ENCODE measurements at places on chromosomes 5 and 9.

DNA sequence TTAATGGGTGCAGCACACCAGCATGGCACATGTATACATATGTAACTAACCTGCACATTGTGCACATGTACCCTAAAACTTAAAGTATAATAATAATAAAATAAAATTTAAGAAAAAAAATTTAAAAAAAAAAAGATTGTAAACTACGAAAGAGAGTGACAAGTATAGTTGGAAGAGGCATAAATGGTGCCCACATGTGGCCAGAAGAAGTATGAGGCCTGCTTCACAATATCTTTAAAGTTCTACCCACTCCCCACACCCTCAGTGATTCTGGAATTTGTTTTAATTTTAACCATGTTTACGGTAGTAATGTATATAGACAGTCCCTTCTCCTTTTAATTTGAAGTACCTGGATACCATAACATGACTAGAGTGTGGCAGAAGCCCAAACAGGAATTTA lies 172.7 kb downstream of the CHSY3 start:
- no peak for DNase-seq

DNA sequence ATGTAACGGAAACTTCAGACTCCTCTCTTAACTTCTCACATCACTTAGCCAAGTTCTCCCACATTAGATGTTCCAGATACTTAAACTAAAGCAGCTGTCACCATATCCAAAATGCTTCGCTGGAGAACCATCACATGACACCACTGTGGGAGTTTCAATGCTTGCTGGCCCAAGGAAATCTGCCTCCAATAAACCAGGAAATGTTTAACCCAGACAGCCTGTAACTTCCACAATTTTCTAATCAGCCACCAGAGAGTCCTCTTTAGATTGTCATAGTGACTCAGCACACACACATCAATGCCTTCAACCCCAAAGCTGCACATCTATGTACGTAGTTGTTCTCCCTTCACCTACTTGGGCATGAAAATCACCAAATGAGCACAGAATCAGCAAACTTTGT lies 118.7 kb downstream of the LPAR1 start:
- no peak for DNase-seq

- DNase-seq = no peak
These were observed 13.0 kb downstream of the SMIM3 start for GRCh38 chr5:150791536-150791935.

GRCh38 chr5:174825587-174825986 lies 101.2 kb downstream of the MSX2 start:
- DNase-seq = no peak

GRCh38 chr9:115764645-115765044 lies 388.9 kb upstream of the PAPPA start:
- DNase-seq = no peak

DNA sequence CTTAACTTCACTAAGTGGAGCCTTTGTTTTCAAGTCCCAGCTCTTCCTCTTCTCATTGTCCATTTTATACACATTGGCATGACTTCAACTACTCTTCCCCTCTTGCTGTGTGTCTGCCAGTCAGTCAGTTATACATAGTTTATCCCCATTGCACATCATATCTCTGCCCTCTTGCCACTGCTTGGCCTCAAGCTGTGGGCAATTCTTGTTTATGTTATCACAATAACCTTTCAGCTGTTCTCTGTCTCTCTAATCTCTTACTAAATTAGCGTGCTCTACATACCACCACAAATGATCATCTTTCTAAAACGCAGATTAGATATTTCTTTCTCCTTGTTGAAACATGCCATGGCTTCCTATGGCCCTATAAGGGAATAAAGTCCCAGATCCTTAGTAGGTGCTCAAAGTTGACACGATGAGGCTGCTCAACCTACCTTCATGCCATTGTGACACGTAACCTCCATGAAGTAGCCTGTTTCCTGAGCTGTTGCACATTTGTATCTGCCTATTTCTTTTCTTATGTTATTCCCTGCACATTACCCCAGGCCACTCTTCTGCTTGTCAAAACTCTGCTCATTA lies 239.3 kb downstream of the GAS1 start:
- no peak for DNase-seq

DNA sequence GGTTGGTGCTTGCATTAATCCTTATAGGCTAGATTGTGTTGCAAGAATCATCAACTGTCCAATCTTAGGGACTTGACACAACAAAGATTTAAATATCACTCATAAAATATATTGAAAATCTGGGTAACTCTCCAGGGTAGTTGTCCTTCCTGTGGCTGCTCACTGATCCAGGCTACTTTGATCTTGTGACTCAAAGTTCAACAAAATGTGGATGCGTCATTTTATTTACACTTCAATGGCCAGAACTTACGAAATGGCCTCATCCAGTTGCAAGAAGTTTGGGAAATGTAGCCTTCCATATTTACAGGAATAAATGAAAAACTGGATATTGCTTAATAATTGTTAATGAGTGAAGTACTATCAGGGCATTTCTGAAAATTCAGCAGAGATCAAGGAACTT lies 235.5 kb upstream of the ACTBL2 start:
- DNase-seq = no peak

- DNase-seq = no peak
These were observed 32.1 kb downstream of the ARL15 start for GRCh38 chr5:54278036-54278830.

GRCh38 chr5:171627936-171628632 lies 157.5 kb upstream of the SMIM23 start:
- DNase-seq = no peak

- no peak for DNase-seq
These were observed 27.6 kb downstream of the DAP start for GRCh38 chr5:10733426-10733825.

DNA sequence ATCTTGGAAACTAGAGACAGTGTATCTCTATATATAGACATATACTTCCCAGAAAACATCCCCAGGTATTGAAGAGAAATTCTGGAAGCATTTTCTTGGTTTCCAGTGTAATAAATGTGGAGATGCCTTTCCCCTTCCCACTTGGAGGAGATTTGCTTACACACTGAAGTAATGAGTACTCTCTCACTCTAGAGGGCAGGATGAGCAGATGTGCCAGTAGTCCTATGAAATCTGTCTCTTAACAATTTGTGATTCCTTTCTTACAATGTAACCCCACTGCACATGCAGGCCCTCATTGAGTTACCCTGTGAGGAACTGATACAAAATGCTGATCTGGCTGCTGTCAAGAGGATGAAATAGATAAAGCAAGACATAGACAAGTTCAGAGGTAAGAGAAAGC lies 567.2 kb downstream of the SLCO4C1 start:
- no peak for DNase-seq

- DNase-seq = no peak
These were observed 46.8 kb downstream of the ELAVL2 start for GRCh38 chr9:23779220-23779619.

DNA sequence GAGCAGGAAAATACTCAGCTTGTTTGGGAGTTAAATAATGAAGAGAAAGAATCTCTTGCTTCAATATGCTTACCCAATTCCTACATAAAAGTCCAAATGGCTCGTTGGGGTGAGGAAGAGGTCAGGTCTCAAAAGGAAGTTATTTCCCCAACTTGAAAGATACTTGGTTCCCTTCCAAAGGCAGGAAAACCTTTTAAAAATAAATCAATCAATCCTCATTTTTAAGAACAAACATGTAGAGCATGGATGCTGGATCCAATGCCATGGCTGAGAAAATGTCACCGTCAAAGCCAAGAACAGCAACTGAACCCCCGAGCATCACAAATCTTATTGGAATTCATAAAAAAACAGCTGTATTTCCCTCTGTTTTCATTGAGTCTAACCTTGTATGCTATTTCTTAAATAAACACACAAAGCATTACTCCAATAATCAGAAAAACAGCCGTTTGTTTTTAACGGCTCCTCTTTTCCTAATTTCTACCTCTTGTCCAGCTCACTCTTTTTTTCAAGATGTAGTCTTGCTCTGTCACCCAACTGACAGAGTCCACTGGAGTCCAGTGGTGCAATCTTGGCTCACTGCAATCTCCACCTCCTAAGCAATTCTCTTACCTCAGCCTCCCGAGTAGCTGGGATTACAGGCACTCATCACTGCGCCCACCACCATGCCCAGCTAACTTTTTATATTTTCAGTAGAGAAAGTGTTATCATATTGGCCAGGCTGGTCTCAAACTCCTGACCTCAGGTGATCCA lies 140.7 kb downstream of the GNA14 start:
- no peak for DNase-seq

- no peak for DNase-seq
These were observed 104.3 kb upstream of the MAP3K1 start for GRCh38 chr5:56710826-56711590.

GRCh38 chr9:27353474-27354229 lies 56.7 kb upstream of the EQTN start:
- no peak for DNase-seq

- DNase-seq = no peak
These were observed 62.2 kb downstream of the ACTL7B start for GRCh38 chr9:108793573-108793972.

DNA sequence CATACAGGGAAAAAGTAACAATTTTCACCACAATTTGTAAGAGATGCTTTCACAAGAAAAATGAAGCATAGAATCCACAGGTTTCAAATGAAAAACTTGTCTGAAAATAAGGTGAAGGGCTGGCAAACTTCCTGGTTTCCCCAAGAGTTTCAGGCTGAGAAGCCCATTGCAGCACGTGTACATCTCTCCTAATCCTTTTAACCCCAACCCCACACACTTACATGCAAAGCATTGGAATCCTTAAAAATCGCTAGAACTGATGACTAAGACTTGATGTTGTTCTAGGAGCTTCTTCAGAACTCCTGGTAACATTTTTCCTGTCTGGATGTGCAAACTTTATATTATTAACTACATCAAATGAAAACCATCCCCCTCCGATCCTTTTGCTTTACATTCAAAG lies 317.8 kb upstream of the RGMB start:
- no peak for DNase-seq

DNA sequence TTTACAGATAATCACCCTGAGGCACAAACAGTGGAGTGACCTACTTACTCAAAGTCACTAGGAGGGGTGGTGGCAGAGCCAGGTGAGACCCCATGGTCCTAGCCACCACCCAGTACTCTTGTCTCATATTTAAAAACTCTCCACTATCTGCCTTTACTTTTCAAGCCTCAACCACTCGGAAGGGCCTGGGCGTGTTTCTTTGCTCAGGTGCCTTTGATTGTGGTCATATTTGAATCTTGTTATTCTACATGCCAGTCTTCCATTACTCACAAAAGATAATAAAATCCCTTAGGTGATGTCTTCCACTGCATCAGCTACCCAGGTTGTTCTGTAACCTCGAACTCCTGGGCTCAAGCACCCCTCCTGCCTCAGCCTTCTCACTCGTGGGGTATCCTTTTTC lies 20.7 kb upstream of the TRIM36 start:
- no peak for DNase-seq

GRCh38 chr9:5587024-5587423 lies 41.9 kb upstream of the RIC1 start:
- DNase-seq = peak; percentile 72

DNA sequence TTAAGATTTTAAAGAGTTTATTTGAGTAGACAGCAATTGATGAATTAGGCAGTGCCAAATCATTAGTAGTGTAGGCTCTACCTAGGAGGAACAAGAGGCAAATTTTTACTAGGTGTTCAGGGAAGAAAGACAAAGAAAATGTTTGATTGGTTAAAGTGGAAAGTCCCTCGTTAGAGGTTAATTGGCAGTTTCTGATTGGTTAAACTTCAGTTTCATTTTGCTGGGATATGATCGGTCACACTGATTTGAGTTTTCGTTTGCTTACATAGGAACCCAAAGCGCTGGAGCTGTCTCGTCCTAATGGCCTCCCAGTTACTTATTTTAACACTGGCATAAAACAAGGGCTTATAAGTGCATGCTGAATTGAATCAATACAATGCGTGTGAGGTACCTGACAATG lies 15.1 kb downstream of the DMAC1 start:
- no peak for DNase-seq

DNA sequence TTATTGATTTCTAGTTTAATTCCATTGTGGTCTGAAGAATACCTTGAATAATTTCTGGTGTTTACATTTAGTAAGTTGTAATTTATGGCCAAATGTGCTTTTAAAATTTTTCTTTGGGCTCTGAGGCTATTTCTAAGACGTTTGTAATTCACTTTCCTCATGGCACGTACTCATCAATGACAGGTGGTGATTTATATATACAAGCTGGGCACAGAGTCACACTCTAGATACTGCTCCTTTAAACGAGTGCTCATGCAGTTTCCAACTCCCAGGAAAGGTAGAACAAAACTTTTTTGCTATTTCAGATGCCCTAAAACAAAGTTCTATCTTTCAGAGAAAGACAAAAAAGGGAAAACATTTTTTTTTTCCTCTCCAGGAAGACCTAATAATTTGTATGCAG lies 146.9 kb downstream of the AUH start:
- no peak for DNase-seq

- DNase-seq = peak; percentile 37
These were observed 19.0 kb downstream of the CMBL start for GRCh38 chr5:10288592-10289219.
